ENCODE measurements at places on chromosomes 1 and 21.

- DNase-seq = no peak
Observed at GRCh38 chr1:168634951-168635532, 58.6 kb downstream of the XCL1 start.

GRCh38 chr1:167418391-167418790, 99.9 kb downstream of the CD247 start:
- no peak for DNase-seq

GRCh38 chr1:222792744-222793143, 22.1 kb upstream of the DISP1 start:
- DNase-seq = no peak

- no peak for DNase-seq
Observed at GRCh38 chr1:91791103-91791502, 94.8 kb downstream of the TGFBR3 start.

DNA sequence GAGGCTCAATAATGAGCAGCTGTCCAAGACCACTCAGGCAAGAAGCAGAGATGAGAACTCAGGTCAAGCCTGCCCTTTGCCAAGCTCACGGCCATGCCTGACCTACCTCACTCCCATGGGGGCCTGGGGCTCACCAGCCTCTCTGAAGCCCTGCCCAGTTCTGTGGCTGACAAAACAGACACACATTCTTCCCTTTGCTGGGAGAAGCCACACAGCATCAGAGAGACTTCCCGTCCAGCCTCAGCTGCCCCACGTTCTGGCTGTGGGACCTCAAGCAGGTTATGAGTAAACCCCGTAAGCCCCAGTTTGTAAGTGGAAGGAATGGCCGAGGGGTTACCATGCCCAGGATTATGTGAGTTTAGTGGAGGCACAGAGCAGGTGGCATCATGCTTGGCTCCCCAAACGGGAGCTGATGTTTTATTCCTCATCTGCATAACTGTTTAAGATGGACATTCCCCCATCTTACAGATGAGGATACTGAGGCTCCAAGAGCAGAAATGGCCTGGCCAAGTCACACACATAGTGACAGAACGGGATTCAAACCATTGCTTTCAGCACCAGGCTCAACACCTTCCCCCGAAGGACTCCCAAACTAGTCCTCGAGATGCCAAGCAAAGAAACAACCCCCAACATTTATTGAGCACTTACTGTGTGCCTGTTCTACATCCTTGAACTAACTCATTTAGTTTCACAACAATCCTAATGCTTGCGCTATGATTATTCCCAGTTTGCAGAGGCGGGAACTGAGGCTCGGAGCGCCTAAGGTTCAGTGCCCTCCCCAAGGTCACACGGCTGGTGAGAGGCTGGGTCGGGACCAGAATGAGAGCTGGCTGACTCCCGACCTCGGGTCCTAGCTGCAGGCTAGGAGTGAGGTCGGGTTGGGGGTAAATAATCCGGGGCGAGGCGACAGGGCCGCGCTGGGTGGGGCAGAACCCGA, 49.1 kb upstream of the LAPTM5 start:
- DNase-seq = no peak

- no peak for DNase-seq
Observed at GRCh38 chr1:46053734-46054133, 78.7 kb downstream of the PIK3R3 start.

DNA sequence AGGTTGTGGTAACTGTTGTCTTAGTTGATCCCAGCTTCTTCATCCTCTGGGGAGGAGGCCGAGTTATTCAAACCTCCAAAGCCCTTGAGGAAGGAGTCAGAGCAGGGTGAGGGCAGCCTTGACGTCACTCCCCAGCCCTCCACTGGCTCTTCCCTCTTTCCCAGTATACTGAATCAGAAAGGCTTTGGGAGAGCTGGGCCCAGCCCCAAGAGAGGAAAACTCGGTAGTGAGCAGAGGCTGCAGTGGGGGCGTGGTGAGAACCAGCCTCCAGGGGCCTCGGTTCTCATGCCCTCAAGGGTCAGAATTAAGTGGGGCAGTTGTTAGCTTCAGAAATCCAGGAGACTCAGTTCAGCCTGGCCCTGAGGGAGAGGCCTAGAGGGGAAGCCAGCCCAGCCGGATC, 1.8 kb upstream of the GJA4 start:
- no peak for DNase-seq

DNA sequence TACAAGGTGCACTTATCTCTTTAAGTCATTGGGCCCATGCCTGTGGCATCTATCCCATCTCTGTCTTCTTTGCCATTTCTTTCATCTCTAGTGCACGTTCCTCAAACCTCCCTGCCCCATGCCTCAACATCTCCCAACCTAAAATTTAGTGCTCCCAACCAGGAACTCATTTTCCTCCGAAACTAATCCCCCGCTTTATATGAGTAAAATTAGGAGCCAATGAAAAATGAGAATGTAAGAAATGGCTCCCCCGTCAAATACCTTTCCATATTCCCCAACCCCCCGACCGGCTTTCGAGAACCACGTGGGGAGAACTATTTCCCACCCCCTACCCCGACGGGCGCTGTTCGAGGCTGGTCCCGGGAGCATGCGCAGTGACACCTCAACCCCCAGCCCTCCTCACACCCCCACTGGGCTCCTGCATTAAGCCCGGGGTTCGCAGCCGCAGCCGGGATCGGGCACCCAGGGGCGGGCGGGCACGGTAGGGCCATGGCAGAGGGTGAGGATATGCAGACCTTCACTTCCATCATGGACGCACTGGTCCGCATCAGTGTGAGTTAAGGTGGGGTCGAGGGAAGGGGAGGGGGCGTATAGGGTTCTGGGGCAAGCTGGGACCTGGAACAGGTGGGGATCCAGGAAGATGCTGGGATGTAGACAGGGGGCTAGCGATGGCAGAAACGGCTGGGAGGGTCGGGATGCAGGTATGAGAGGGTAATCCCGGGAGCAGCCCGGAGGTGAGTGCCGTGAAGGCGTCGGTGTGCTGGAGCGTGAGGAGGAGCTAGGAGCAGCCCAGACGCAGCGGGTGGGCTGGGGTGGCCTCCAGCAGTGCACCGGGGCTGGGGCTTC, at the start of gene TRIM46:
Gene TRIM46 (plus strand): TSS at position 372 of the 846 bp plus-strand sequence. CDS start 118 bp downstream, at position 490.
- peak; percentile 34 for DNase-seq

DNA sequence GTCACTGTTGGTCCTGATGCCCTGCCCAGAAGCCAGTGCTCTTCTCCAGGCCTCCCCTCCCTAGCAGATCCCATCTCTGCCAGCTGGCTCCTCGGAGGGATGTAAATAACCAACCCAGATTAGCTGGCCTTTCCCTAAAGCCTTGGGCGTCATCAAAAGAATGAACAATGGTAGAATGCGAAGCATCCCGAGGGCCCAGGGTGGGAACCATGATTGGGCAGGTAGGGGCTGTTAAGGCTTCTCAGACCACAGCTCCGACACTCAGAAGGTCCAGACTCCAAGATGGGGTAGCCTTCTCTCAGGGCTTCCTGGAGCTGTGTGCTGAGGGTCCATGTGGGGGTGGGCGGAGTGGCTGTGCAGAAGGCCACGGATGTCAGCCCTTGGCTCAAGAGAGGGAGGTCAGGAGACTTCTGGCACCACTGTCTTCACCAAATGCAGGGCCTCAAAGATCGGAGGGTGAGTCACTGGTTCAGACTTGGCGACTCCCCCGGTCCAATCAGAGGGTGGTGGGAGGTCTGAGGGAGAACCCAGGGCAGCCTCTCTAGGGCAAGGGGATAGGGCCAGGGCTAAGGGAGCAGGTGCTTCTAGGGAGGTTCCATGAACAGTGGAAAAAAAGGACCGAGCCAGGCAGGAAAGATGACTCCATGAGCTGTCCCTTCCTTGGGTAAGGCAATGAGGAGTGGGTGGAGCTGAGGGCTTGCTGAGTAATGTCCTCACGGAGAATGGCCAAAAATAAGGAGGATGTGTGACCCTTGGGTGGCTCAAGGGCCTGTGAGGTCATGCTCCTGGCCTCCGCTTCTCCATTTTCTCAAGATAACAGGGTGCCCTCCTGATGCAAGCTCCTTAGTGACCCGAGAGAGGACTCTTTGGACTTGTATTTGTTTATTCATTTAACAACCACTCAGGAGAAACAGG, 58.4 kb upstream of the EPS8L3 start:
- DNase-seq = no peak

GRCh38 chr1:26034504-26035202, 11.3 kb downstream of the SLC30A2 start:
- DNase-seq = no peak

DNA sequence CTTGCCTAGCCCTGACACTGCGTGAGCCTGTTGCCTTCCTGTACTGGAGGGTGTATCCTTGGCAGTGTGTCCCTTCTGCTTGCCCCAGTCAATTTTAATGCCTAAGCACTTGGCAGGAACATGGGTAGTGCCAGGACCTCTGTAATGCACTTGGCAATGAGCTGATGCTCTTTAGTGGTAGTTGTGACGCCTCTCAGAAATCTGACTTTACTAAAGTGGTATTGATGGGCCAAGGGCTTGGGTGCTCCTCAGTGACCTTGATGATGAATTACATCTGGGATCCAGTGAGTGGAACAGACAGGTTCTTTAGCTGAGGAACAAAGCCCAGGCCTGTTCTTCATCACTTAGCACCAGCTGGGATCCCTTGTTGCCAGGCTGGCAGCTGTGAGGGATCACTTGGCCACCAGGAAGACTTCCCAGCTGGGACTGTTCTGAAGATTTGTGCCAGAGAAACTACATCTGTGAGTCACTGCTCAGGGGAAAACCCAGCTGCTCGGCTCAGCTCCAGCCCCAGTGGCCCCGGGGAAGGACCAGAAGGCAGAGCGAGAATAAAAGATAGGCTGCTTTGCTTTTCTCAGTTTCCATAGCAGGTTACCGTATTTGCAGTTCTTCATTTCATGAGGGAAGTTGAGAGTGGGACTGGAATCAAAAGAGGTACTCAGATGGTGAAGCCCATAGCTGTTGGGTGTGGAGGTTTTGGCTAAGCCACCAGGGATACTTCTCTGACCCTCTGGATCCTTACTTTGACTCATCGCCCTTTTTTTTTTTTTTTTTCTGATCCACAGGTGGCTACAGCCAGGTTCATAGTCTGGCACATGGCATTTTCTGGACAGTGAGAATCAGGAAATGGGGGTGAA, 28.5 kb upstream of the KCNA2 start:
- no peak for DNase-seq

- no peak for DNase-seq
Observed at GRCh38 chr1:245873068-245873467, 634.0 kb downstream of the SMYD3 start.

DNA sequence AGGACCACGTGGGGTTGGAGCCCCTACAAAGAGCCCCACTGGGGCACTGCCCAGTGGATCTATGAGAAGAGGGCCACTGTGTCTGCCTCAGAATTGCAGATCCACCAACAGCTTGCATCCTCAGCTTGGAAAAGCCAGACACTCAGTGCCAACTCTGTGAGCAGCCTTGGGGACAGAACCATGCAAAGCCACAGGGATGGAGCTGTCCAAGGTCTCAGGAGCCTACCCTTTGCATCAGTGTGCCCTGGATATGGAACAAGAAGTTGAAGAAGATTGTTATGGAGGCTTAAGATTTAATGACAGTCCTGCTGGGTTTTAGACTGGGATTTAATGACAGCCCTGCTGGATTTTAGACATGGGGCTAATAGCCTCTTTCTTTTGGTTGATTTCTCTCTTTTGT, 1670.9 kb downstream of the PLA2G4A start:
- DNase-seq = no peak

DNA sequence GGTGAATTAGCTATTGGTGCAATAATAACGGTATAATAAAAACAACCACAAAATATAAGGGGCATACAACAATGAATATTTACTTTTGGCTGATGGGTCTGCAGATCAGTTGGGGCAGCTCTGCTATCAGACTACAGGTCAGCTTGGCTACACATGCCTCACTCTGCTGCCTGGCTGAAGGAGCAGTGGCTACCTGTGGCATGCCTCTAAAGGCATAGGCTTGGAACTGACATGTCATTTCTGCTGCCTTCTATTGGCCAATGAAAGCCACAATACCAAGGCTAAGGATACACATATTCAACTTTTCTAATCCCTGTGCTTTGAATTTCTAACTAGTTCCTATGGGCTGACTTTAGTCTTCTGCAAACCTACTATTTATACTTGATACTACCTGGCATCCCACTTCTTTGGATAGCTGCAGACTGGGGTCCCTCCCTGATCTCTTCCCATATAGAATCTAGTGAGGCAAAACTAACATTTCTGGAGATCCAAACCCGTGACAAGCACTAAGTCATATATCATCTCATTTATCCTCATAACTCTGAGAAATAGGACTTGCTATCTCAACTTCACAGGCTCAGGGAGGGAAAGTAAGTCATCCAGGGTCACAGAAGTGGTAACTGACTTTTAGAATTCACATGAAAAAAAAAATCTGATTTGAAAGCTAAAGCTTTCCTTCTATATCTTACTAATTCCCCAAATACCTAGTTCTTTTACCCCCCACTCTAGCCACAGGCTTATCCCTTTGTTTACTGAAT, 19.2 kb upstream of the SYDE2 start:
- no peak for DNase-seq

DNA sequence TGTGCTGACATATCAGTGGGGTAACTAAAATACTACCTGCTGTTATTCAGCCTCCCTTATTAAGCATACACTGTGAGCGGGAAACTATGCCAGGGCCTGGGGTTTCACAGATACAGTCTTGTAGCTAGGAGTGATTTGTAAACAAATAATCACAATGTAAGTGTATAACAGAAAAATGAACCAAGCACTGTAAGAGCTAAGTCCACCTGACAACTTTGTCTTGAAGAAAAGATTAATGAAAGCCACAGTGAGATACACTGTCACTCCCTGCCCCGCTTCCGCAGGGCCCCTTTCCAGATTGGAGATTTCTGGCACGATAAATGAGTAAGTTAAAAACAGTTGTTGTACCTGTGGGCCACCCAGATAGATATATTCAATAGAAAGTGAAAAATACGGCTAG, 4.8 kb downstream of the RCAN3 start:
- no peak for DNase-seq

DNA sequence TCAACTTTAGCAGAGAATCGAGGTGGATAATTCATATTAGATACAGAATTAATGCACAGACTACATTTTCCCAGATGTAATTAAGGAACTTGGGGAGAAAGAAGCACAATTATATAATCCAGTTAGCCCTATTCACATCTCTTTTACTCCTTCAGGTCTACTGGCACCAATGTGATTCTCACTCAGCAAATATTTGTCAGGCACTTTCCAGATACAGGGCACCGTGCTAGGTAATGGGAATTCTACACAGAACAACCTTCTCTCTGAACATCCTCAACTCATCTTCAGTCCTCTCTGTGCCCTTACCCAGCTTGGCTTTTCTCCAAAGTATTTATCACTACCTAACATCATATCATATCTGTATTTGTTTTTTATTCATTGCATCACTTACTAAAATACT, 15.6 kb upstream of the PROX1 start:
- DNase-seq = no peak

All from HL-60 (cell line).